ENCODE measurements at places on chromosomes 12 and 14. TPM values are rescaled to one million over a fixed set of nuclear protein-coding genes. Genes with fewer than 3 reads are reported as not detected.

The RAB35 gene
- total RNA-seq = 66.4 TPM

The ADCY4 gene
- total RNA-seq = 2.4 TPM

The HCAR2 gene
- not detected for total RNA-seq

The RAD52 gene
- 14.5 TPM for total RNA-seq
